M059J (cell line): ENCODE measurements at places on chromosomes 4 and X.

DNA sequence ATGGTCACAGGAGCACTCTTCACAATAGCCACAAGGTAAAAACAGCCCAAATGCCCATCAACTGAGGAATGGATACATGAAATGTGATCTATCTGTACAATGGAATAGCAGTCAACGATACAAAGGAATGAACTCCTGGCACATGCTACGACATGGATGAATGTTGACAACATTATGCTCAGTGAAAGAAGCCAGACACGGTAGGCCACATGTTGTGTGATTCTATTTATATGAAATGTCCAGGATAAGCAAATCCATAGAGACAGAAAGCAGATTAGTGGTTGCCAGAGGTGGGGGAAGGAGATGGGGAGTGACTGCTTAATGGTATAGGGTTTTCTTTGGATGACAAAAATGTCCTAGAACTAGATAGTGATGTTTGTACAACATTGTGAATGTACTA lies 58.7 kb upstream of the GPM6B start:
- DNase-seq: no peak

- no peak for DNase-seq
Measured at GRCh38 chr4:4784379-4784778, 75.1 kb upstream of the MSX1 start.

- no peak for DNase-seq
Measured at GRCh38 chr4:157095716-157096115, 19.8 kb downstream of the GLRB start.

- no peak for DNase-seq
Measured at GRCh38 chrX:13360146-13360545, 40.3 kb upstream of the ATXN3L start.

- no peak for DNase-seq
Measured at GRCh38 chrX:117743469-117744251, 372.9 kb downstream of the KLHL13 start.

- DNase-seq: no peak
Measured at GRCh38 chrX:49310371-49310770, 6.9 kb downstream of the GAGE10 start.

DNA sequence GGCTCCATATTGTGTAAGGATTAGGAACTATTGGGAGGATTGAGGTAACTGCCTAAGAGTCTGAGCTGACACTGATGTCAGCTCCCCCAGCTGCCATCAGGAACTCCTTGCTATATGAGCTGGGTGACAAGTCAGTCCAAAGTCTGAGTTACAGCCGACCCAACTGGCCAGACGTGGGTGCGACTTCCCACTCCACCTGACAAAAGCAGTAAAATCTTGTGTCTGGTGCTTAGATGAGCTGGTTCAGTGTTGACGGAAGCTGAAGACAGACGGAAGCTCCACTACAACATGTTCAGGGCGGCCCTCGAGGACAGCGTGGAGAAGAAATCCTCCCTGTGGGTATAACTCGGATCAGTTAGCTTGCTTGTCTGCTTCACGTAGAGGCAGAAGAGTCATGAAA lies 22.8 kb upstream of the NAT8L start:
- no peak for DNase-seq

DNA sequence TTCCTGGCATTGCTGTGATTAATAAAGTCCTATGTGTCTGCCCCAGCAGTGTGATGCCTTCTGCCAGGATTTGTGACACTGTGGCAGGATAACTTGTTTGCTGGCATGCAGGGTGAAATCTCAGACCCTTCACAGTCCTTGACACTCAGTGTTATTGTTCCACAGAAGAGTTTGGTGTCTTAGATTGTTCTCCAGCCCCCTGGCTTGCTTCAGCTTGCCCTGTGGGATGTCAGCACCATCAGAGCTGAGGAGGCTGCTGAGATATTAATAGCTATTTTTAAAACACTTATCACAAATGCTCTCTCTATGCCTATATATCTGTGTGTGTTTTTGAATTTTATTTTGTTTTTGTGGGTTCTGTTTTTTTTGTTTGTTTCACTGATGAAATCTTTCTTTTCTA lies 136.9 kb downstream of the TSPAN5 start:
- no peak for DNase-seq

GRCh38 chr4:139629436-139630125 lies 36.0 kb upstream of the MGST2 start:
- DNase-seq: peak; percentile 43

GRCh38 chr4:41967392-41967791 lies 14.2 kb upstream of the DCAF4L1 start:
- DNase-seq: no peak

- DNase-seq: no peak
Measured at GRCh38 chr4:110994781-110995180, 371.9 kb upstream of the PITX2 start.

DNA sequence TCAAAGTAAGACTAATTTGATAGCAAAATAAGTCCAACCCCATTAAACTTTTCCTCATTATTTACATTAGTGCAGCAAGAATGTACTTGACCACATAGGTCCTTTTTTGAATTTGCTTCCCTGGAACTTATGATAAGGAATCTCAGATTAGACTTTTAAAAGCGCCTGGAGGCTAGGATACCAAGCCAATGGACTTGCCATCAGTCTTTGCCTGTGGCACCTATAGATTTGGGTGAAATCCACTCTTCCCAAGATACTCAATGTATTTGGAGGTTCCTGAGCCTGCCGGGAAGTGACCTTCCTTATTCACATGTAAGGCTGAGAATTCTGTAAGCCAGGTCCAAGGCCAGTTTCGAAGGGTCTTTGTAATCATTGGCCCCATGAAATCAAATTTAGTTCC lies 553.6 kb downstream of the ADGRL3 start:
- DNase-seq: no peak

- peak; percentile 90 for DNase-seq
Measured at GRCh38 chr4:123452616-123453015, 56.0 kb downstream of the SPRY1 start.
